ENCODE measurements at places on chromosomes 5 and 9.

- DNase-seq: no peak
These were observed 16.8 kb downstream of the TXNDC8 start for GRCh38 chr9:110320651-110321445.

GRCh38 chr9:68492806-68493205, 47.9 kb downstream of the TMEM252 start:
- no peak for DNase-seq

- DNase-seq: no peak
These were observed 3.3 kb downstream of the RNF20 start for GRCh38 chr9:101536938-101537337.

- DNase-seq: no peak
These were observed 33.8 kb downstream of the CAPSL start for GRCh38 chr5:35904443-35905132.

DNA sequence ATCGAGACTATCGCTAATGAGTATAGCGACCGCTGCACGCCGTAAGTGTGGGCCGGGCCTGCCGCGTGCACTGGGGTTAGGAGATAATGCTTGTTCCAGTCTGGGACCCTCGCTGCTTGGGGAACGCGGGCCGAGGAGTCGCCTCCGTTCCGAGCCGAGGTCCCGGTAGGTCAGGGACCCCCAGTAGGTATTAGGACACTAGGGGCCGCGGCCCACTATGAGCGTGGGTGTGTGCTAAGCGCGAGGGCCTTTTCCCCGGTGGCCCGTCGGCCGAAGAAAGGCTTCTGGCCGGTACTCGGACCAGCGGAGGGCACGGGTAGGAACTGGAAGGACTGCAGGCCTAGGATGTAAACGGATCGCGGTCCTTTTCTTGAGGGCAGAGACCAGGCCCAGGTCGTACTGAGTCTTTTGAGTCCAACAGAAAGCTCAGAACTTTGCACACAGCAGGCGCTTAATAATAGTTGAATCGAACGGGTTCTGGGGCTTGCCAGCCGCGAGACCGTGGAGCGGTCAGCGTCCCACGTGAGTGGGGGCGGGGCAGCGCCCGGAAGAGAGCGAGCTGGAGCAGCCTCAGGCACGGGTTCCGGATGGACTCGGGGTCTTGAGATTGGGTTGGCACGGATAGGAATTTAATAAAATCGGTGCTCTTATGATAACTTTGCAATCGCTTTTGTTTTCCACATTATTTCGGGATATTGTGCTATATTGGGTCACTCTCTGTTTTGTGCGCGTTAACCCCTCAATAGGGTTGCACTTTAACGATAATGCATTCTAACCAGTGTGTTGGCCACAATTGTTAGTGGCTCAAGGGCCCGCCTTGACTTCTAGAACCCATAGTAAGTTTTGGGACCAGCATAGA, 733 bp downstream of the HSPA4 start:
- peak; percentile 66 for DNase-seq

DNA sequence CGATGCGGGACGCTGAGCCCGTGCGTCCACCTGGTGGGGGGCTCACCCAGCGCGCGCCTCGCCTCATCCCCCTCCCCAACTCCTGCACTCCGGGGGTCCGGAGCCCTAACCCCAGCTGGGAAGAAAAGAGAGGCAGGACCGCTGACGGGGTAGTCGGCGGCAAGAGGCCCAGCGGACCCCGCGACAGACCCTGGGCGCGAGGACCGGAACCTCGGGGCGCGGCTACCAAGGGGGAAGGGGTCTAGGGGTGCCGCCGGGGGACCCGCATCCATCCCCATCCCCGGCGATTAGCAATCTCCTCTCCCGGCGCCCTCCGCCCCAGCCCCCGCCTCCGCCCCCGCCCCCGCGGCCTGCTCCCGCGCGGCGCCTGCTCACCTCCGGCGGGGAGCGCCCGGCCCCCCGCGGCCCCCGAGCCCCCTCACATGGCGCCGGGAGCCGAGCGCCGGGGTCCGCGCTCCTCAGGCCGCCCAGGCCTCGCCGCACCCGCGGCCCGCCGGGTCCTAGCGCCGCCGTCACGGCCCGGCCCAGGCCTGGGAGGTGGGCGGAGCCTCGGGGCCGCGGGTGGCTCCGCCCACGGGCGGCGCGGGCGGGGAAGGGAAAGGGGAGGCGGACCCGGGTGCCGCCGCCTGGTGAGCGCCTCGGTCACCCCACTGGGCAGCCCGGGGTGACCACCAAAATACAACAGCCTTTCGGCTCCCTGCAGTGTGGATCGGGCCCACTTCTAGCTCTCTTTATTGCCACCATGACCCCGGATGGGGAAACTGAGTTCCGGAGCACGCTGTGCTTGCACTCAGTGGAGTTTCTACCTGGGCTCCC, at the start of gene ST6GALNAC6:
TSS of gene ST6GALNAC6 (minus strand) at position 476 of the 816 bp plus-strand sequence. CDS start 1,622 bp downstream, outside the sequence.
- peak; percentile 77 for DNase-seq

DNA sequence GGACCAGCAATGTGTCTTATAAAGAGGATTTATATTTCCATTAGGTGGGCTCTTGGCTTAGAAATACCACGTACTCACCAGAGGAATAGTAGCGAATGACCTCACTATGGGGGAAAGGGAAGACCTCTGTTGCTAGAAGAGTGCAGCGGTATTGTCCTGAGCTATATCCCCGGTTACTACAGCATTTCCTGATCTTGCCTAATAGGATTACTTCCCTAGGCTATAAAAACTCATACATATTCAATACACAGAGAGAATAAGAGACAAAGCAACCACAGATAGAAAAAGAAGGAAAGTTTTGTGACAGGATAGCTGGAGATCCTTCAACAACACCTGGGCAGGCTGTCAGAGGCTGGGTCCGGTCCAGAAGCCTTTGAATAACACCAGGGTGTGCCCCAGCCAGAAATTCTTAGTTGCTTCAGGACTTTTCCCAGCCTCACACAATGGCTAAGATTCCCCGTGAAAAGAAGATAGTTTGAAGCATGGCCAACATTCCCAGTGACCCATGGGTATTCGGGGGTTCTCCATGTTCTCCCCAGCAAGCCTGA, 85.4 kb downstream of the TRIM36 start:
- no peak for DNase-seq

- no peak for DNase-seq
These were observed 618.3 kb upstream of the CLINT1 start for GRCh38 chr5:158477214-158477613.

GRCh38 chr5:80254767-80255430, 949 bp downstream of the SERINC5 start:
- no peak for DNase-seq

- DNase-seq: no peak
These were observed 180.1 kb upstream of the MVB12B start for GRCh38 chr9:126146254-126147145.

DNA sequence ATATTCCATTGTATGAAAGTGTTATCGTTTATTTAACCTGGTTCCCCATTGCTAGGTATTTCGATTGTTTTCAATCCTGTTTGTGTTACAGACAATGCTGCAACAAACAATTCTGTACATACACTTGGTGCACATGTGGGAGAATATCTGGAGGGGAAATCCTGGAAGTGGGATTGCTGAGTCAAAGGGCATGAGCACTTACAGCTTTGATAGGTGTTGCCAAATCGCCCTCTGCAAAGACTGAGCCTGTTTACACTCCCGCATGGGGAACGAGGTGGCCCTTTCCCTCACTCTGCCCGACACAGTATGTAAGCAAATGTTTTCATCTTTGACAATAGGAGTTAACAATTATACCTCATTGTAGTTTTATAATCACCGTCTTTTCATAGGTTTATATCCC, 66.2 kb downstream of the PDE6A start:
- no peak for DNase-seq

- DNase-seq: no peak
These were observed 92.1 kb upstream of the DAP start for GRCh38 chr5:10853154-10853553.

Data from left ventricle myocardium inferior (tissue), 1 donor.